ENCODE measurements at places on chromosomes 11 and 22. TPM values are rescaled to one million over a fixed set of nuclear protein-coding genes. Genes with fewer than 3 reads are reported as not detected.

GRIK4 gene
- not detected for total RNA-seq

CNTN5 gene
- total RNA-seq: not detected

RIMBP3C gene
- 0.33 TPM for total RNA-seq

CDCA5 gene
- 98.2 TPM for total RNA-seq

SLC29A2 gene
- total RNA-seq: 8.4 TPM

GPR152 gene
- total RNA-seq: not detected

RAB3IL1 gene
- total RNA-seq: not detected

OTUB1 gene
- total RNA-seq: 93.6 TPM

ANO5 gene
- not detected for total RNA-seq

DEUP1 gene
- total RNA-seq: not detected

HEPACAM gene
- not detected for total RNA-seq

CRY2 gene
- 22.7 TPM for total RNA-seq

CASP5 gene
- total RNA-seq: 0.30 TPM

NR1H3 gene
- total RNA-seq: 13.9 TPM

DUSP8 gene
- 2.6 TPM for total RNA-seq

HBG2 gene
- total RNA-seq: not detected

PPP1CA gene
- total RNA-seq: 308 TPM

MMP13 gene
- not detected for total RNA-seq

TBX10 gene
- not detected for total RNA-seq

POU2AF2 gene
- not detected for total RNA-seq
